Sigmoid colon (tissue), 7 donors: ENCODE measurements at places on chromosomes 1 and 21. TPM values are rescaled to one million over a fixed set of nuclear protein-coding genes. Genes with fewer than 3 reads are reported as not detected.

Gene TRIM58
- total RNA-seq = 2.1 TPM

Gene CR1L
- total RNA-seq = not detected

Gene PLA2G2A
- total RNA-seq = 72.3 TPM

Gene CACHD1
- total RNA-seq = 7.1 TPM

Gene FUCA1
- 21.7 TPM for total RNA-seq

Gene CR1
- 7.1 TPM for total RNA-seq

DNA sequence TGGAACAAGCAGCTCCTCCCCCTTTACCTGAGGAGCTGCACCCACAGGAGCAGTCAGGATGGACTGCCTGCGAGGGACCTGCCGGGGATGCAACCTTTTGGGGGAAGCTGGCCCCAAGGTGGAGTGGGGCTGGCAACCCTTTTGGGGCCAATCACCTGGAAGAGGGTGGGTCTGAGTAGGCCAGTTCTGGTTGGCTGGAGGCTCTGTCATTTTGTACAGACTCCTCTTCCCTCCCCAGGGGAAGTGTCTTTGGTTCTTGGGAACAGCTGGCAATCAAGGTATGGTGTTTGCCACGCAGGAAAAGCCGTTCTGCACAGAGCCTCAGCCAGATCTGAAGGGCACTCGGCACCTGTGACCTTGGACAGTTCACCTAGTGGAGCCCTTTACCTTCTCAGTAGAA is 280 bp upstream of the A3GALT2 start:
- peak; percentile 39 for DNase-seq
- H3K27ac ChIP-seq = no peak overlapping the region
- H3K4me3 ChIP-seq = no peak overlapping the region

- no peak overlapping the region for H3K27ac ChIP-seq
- H3K36me3 ChIP-seq = no peaks in the 10 kb centered on the region
- no peak overlapping the region for H3K4me3 ChIP-seq
- H3K4me1 ChIP-seq = peaks cover 4% of the 10 kb centered on the region
- no peaks in the 10 kb centered on the region for H3K27me3 ChIP-seq
Measured at GRCh38 chr21:20970691-20971090, 27.5 kb upstream of the NCAM2 start.

DNA sequence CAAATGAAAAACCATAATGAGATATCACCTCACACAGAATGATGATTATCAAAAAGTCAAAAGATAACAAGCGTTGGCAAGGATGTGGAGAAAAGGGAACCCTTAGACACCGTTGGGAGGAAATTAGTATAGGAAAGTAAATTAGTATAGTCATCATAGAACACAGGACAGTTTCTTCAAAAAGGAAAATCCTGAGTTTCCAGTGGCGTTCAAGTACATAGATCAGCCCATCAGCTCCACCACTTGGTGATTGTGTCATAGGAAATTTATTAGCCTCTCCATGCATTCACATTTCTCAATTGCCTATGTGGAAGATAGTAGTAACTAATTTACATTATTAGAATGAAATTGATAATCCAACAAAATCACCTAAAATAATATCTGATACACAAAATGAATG is 20.8 kb upstream of the GBP2 start:
- no peak overlapping the region for H3K27ac ChIP-seq
- DNase-seq = no peak
- no peaks in the 10 kb centered on the region for H3K36me3 ChIP-seq

GRCh38 chr1:150332651-150333290 is 11.4 kb downstream of the PRPF3 start:
- no peaks in the 10 kb centered on the region for H3K27me3 ChIP-seq
- no peaks in the 10 kb centered on the region for H3K4me1 ChIP-seq
- no peak overlapping the region for H3K27ac ChIP-seq
- peaks cover 88% of the 10 kb centered on the region for H3K36me3 ChIP-seq
- H3K4me3 ChIP-seq = no peak overlapping the region

DNA sequence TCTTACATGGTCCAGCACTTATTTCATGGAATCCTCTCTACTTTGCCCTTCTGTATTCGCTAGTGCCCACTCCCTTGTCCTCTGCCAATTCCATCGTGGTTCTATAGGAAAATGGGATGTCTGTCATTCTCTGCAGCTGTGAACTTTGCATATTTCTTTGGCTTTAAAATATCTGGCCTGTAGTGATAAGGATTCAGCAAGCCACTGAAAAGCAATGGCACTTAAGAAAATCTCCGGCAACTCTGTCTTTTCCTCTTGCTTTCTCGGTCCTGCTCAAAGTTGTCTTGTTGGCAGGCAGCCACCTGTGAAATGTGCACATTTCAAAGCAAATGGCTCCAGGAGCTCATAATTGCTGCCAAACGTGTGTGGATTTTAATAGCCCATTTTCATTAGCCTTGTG is 91.8 kb downstream of the CHD1L start:
- DNase-seq = no peak
- H3K4me3 ChIP-seq = no peak overlapping the region
- no peaks in the 10 kb centered on the region for H3K27me3 ChIP-seq
- H3K27ac ChIP-seq = no peak overlapping the region

- no peak overlapping the region for H3K4me3 ChIP-seq
- no peaks in the 10 kb centered on the region for H3K27me3 ChIP-seq
- DNase-seq = no peak
- no peaks in the 10 kb centered on the region for H3K36me3 ChIP-seq
- H3K4me1 ChIP-seq = no peaks in the 10 kb centered on the region
- no peak overlapping the region for H3K27ac ChIP-seq
Measured at GRCh38 chr1:71294178-71294577, 213.3 kb upstream of the ZRANB2 start.
